ENCODE measurements at places on chromosomes 16 and 17.
A peak's percentile ranks its signal among the peaks of the same experiment; 100 is the strongest.

DNA sequence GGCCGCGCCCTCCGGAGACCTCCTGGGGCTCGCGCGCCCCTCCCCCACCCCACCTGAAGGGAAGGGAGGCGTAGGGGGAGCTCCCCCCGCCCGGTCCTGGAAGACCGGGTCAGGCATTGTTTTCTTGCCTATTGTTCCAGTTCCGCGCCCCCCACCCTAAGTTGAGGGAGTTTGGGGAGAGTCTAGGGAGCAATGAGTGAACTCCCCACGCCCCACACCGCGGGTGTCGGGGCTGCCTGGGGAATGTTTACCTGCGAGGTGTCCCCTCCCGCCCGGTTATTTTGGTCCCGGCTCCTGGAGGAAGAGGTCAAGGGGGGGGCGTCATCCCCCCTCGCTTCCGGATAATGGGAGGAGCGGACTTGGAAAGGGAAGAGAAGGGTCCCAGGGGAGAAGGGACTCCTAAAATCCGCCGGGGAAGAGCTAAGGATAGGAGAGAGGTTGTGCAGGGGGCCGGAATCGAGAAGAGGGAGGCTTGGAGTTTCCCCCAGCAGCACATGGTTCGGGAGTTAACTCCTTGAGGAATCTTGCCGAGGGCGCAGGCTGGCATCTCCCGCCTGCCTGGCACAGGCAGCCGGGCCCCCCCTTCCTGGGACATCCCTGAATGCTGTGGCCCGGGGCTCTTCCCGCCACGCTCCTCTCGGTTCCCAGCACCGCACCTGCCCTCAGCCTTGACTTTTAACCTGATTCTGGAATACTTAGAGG, 881 bp downstream of the MLLT6 start:
- peak; percentile 44 for DNase-seq

DNA sequence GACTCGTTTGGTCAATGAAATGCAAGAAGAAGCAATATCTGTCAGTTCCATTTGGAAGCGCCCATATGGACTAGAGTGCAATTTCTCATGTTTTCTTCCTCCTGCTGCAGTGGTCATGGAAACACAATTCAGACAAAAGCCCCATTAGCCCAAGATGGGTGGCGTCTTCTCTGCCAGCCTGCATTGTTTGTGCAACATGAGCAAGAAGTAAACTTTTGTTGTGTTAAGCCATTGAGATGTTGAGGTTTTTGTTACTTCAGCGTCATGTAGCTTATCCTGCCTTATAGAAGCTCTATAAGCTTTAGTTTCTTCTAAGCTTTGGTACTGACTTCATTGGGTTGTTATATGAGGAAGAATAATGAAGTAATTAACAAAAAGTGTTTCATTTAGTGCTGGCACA, 137.4 kb downstream of the NPIPB5 start:
- no peak for DNase-seq

DNA sequence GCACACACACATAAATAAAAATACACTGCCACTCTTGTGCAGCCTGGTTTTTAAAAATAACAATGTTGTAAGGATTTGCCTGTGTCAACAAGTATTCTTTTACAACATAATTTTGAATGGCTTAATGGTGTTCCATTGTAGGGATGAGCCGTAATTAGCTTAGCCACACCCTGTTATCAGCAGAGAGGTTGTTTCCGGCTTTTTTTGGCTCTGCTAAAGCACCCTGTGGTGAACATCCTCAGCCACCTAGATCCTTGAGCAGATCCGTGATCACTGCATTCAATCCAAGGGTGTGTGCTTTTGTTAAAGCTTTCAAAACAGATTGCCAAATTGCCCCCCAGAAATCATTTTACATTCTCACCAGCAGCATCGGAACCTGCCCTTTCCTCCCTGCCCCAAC, 7.0 kb downstream of the KATNB1 start:
- no peak for DNase-seq

GRCh38 chr16:30974348-30974747, 10.7 kb upstream of the HSD3B7 start:
- no peak for DNase-seq

- no peak for DNase-seq
Measured at GRCh38 chr16:58855291-58855863, 121.3 kb upstream of the GOT2 start.

DNA sequence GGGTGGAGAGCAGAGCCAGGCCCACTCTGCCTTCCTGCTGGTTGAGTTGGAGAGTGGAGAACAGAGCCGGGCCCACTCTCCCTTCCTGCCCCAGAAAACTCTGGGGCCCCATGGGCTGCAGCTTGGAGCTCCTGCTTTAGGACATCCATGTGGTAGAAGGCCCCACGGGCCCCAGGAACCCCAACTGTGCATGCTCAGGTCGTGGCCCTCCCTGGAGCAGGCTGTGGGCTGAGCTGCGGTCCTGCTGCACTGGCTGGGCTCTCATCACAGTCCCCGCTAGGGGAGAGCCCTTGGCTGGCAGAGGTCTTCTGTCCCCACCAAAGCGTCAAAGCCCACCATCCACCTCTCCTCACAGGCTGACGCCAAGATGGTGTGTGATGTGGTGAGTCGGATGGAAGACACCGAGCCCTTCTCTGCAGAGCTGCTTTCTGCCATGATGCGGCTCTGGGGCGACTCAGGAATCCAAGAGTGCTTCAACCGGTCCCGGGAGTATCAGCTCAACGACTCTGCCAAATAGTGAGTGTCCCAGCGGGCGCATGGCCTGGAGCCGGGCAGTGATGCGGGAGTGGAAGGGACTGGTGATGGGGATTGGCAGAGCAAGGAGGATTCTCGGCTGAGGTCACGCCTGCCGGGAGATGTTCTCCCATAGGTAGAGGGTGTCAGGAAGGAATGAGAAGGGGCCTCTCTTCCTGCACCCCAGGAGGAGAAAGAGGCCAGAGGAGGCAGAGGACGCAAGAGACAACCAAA, 96.9 kb downstream of the AMFR start:
- DNase-seq, result no peak

DNA sequence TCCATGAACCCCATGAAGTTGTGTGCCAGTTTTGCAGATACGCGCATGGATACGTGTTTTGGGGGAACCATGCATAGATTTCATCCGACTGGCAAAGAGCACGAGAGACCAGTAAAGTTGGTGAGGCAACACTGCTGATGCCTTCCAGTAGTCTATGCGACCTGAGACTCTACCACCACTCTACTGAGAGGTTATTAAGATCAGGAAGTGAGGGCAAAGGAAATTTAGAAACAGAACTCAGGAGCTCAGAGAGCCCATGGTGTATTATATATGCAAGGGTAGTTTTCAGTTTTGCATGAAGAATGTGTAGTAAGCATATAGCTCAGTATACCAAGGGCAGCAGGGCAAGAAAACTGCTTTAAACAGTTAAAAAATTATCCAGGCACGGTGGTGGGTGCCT, 4.2 kb downstream of the SLX4 start:
- DNase-seq, result no peak

GRCh38 chr17:78120971-78121800, 7.4 kb downstream of the TMC6 start:
- no peak for DNase-seq

DNA sequence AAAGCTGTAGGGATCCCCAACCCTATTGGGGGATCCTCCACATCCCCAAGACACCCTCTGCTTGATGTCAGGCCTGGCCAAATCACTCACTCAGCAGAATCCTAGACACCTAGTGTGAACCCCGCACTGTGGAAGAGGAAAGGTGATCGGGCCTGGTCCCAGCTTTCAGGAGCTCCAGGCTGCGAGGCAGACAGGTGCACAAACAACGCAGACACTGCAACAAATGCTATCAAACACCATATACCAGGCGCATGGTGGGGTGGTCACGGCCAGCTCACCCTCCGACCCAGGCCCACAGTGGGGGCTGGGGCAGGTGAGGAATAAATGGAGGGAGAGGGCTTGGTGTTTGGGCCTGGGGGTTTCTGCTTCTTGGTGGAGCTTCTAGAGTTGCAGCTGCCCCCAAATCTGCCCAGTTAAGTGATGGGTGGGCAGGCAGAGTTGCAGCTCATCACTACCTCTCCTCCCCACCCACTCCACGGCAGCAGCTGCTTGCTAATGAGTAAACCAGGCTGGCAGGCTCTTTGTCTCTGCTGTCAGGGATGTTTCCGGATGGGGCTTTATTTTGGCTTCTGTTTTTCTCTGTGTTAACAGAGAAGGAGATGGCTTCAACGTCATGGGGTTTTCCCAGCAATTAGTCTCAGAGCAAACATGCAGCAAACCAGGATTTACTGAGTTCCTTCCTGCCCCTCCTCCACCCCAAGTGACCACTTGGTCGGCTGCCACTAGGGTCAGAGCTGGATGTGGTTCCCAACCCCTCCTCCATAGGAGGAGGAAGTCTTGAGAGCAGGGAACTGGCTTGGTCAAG, 46.6 kb downstream of the PECAM1 start:
- no peak for DNase-seq

DNA sequence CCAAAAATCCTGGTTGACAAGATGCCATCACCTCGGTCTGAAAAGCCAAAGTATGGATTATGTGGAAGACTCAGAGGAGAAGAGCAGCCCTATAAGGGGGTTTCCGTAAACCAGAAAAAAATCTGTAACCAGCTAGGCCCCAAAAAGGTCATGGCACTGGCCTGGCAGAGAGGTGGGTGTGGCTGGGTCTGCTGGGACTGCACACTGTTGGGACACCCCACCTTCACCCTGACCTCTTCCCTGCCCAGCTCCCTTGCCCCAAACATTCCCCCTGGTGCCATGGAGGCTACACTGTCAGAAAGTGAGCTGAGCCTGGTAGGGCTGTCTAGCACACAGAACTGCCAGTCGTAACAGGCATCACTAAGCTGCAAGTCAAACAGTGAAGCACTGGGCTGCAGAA, 6.5 kb downstream of the SLC47A2 start:
- no peak for DNase-seq

Data from anterior cingulate cortex (tissue), 58 donors.